WTC11 (cell line): ENCODE measurements at places on chromosomes 16 and 17.
A peak's percentile ranks its signal among the peaks of the same experiment; 100 is the strongest.

- no peak for DNase-seq
- peak overlapping the region; percentile 59 for H3K27ac ChIP-seq
- peaks cover 32% of the 10 kb centered on the region for H3K36me3 ChIP-seq
These were observed 10.2 kb downstream of the PIP4K2B start for GRCh38 chr17:38789185-38789584.

DNA sequence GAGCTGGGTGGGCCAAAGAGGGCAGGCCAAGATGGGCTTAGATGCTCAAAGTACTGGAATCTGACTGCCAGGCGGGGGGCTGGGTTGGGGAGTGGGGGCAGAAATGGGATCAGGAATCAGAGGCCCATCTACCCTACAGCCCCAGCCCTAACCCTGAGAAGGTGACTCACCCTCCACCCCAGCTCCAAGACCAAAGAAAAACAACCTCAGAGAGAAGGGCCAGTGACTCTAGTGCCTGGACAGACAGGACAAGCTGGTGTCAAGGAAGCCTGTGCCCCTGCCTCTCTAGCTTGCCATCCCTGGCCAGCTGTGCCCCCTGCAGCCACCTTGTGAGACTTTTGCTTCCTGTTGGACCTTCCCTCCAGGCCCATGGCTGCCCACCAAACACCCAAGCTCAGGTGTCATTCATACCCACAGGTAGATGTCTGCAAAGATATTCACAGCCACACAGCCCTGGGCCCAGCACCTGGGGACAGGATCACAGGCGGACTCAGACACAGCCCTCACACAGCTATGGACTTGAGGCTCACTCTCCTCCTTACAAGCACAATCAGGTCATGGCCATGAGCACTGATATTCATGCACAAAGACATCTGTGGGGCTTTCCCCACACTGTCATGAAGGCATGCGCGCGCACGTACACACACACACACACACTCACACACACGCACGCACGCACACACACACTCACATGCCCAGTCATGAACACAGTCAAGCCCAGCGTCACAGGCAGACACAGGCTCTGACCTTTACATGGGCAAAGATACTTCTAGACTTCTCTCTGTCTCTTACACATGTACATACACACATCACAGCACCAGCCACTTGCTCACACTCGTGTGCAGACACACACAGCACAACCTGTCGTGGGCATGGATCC lies 2.8 kb downstream of the WNT3 start:
- peaks cover 73% of the 10 kb centered on the region for H3K4me1 ChIP-seq
- H3K27ac ChIP-seq, result no peak overlapping the region
- H3K27me3 ChIP-seq, result peaks cover 46% of the 10 kb centered on the region
- no peaks in the 10 kb centered on the region for H3K36me3 ChIP-seq
- peak overlapping the region; percentile 80 for H3K4me3 ChIP-seq
- no peak for DNase-seq

DNA sequence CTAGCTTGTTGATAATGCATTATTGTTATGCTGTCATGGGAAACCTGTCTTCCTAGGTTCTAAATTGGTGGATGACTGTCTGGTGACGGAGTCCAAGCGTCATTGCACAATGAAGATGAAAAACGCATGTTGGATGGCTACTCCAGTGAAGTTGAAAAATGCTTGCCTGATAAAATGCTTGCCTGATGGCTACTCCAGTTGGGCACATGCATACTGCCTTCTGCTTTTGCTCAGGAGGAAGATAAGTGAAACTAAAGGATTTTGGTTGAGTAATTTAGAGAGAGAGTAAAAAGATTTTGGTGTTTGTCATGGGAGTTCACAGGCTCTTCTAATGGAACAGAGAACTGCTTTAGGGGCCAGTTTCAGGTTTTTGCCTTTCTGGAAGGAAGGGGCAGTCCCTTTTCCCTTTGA lies 118.6 kb downstream of the PRKCA start:
- no peak overlapping the region for H3K4me3 ChIP-seq
- peaks cover 44% of the 10 kb centered on the region for H3K4me1 ChIP-seq
- peak overlapping the region; percentile 46 for H3K27ac ChIP-seq
- DNase-seq, result no peak
- H3K27me3 ChIP-seq, result no peaks in the 10 kb centered on the region
- no peaks in the 10 kb centered on the region for H3K36me3 ChIP-seq

DNA sequence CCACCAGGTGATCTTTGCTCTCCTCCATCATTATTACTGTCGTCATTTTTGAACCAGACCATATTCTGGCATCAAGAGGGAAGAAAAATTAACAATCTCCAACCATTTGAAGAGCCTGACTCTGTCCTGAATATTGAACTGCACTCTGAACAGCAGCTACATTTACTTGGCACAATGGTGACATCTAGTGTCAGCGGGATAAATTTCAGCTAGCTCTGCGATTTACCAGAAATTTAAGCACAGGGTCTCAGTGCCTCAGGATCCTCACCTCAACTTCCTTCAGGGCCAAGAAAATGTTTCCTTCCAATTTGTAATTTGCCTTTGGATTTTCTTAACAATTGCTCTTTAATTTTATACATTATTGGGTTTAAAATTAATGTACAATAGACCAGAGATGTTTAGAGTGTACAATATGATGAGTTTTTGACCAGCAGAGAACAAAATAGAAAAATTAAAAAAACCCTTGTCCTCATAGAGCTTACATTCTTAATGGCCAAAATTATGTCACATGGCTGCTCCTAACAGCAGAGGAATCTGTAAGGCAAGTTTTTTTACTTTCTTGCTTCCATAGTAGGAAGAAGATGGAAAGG lies 10.7 kb upstream of the ZNF19 start:
- no peaks in the 10 kb centered on the region for H3K36me3 ChIP-seq
- H3K4me1 ChIP-seq, result no peaks in the 10 kb centered on the region
- peak; percentile 44 for DNase-seq
- H3K27ac ChIP-seq, result no peak overlapping the region
- H3K4me3 ChIP-seq, result no peak overlapping the region
- no peaks in the 10 kb centered on the region; the same call in none of the 2 replicates for H3K27me3 ChIP-seq

DNA sequence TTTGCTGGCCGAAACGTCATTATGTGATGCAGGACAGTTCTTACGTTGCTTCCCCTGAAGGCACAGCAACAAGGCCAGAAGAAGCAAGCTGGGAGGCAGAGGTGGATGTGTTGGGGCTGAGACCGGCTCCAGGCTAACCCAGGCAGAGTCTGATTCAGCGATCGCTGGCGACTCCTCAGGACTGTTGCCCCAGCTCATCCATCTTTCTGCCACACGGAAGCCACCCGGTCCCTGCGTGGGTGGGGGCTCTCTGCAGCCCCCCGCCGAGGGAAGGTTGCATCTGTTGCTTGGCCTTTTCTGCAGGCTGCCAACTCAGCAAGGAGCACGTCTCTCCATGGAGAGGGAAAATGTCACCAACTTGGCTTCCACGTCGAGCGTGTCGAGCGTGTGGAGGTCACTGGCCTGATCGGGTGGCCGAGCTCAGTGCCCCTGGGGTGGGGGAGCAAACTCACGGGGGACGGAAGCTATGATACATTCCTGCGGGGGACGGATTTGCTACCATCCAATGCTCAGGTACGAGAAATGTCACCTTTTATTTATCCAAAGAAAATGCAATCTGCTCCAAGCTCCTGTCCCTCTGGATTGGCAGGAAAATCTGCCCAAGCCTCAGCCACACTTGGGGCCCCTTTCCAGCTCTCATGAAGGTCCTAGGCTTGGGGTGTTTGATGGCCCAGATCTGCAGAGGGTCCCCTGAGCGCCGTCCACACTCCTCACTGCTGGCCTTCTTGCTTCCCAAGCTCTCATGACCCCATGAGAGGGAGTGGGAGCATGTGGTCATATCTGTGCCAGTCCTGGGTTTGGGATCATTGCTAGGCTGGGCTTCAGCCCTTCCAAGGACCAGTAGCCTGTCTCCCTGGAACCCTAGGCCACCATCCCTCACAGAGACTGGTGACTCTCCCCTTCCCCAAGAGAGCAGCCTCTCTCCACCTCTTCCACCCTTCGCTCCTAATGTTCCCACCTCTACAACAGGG lies 69.4 kb downstream of the RPH3AL start:
- peaks cover 7% of the 10 kb centered on the region for H3K4me1 ChIP-seq
- peaks cover 5% of the 10 kb centered on the region for H3K27me3 ChIP-seq
- DNase-seq, result no peak
- no peaks in the 10 kb centered on the region; the same call in 1 of the 2 replicates for H3K36me3 ChIP-seq

DNA sequence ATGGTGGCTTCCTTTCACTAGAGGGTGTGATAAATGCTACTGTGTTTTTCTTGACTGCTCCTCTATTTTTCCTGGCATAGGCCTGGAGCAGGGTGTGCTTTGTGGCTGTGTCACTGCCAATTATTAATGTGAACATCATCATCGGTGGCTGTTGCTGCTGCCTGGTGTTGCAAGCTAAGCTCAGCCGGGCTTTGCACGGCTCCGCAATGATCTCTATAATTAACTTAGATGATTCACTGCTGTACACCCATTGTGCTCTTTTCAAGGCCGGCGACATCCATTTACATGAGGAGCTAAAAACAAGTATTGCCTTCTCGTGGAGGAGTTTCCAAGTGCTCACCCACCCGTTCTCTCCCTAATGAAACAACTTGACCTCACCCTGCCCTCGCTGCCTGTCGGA lies 160.1 kb upstream of the IRX3 start:
- no peaks in the 10 kb centered on the region for H3K4me1 ChIP-seq
- H3K36me3 ChIP-seq, result peaks cover 10% of the 10 kb centered on the region
- no peaks in the 10 kb centered on the region; the same call in 1 of the 2 replicates for H3K27me3 ChIP-seq
- no peak overlapping the region for H3K4me3 ChIP-seq

DNA sequence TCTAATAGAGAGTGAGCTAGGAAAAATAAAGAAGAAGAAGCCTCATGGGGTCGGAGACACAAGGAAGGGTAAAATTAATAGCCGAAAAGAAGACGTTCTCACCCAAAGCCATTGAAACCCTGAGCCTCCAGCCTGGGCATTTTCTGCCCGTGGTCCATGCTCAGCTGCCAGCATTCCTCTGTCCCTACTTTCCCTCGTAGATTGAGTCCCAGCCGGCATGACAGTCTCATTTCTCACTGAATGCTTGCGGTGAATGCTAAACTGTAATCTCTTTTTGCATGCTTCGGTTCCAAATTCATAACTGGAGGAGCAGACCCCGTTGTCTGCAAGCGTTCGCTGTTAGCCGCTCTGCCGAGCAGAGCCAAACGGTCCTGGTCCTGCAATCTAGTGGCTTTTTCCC lies 54.0 kb upstream of the COX10 start:
- H3K36me3 ChIP-seq, result no peaks in the 10 kb centered on the region
- no peak overlapping the region for H3K27ac ChIP-seq
- no peak overlapping the region for H3K4me3 ChIP-seq

DNA sequence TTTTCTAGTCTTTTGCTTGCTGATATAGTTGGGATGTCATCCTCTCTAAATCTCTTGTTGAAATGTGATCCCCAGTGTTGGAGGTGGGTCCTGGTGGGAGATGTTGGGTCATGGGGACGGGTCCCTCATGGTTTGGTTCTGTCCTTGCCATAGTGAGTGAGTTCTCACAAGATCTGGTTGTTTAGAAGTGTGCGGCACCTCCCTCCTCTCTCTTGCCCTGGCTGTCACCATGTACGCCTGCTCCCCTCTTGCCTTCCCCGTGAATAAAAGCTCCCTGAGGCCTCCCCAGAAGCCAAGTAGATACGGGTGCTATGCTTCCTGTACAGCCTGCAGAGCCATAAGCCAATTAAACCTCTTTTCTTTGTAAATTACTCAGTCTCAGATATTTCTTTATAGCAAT lies 15.2 kb downstream of the IL4R start:
- peaks cover 13% of the 10 kb centered on the region for H3K36me3 ChIP-seq
- no peak for DNase-seq
- peaks cover 65% of the 10 kb centered on the region for H3K4me1 ChIP-seq

- no peak overlapping the region for H3K4me3 ChIP-seq
- H3K36me3 ChIP-seq, result no peaks in the 10 kb centered on the region
- peaks cover 21% of the 10 kb centered on the region for H3K4me1 ChIP-seq
These were observed 12.1 kb downstream of the GLP2R start for GRCh38 chr17:9837551-9838471.

- DNase-seq, result no peak
- no peak overlapping the region for H3K4me3 ChIP-seq
- peaks cover 37% of the 10 kb centered on the region for H3K36me3 ChIP-seq
- H3K4me1 ChIP-seq, result peaks cover 11% of the 10 kb centered on the region
These were observed 7.8 kb downstream of the FBXL19 start for GRCh38 chr16:30931068-30931650.

GRCh38 chr17:43598357-43599045 lies 52.4 kb upstream of the ETV4 start:
- H3K4me3 ChIP-seq, result no peak overlapping the region
- peaks cover 3% of the 10 kb centered on the region; the same call in 1 of the 2 replicates for H3K36me3 ChIP-seq
- no peak overlapping the region for H3K27ac ChIP-seq
- H3K27me3 ChIP-seq, result peaks cover 7% of the 10 kb centered on the region; the same call in 1 of the 2 replicates

GRCh38 chr17:30253312-30253711 lies 17.8 kb upstream of the SLC6A4 start:
- no peaks in the 10 kb centered on the region for H3K27me3 ChIP-seq
- H3K27ac ChIP-seq, result peak overlapping the region; percentile 17
- H3K4me1 ChIP-seq, result no peaks in the 10 kb centered on the region

DNA sequence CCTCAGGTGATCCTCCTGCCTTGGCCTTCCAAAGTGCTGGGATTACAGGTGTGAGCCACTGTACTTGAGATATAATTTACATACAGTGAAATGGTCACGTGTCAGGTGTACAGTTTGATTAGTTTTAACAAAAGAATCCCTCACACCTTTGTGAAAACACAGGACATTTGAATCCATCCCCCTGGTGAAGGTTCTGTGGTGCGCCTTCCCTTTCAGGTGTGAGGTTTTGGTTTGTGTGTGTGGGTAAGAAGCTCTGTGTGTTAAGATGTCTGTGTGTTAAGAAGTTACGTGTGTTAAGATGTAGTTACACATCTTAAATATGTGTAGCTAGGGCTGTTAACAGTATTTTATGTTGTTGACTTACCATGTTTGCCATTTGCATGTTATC lies 4.4 kb downstream of the SEC14L1 start:
- no peaks in the 10 kb centered on the region; the same call in 1 of the 2 replicates for H3K27me3 ChIP-seq
- H3K4me3 ChIP-seq, result no peak overlapping the region
- peaks cover 51% of the 10 kb centered on the region for H3K4me1 ChIP-seq
- H3K36me3 ChIP-seq, result peaks cover 17% of the 10 kb centered on the region
- peak overlapping the region; percentile 10 for H3K27ac ChIP-seq

- no peak for DNase-seq
- H3K27me3 ChIP-seq, result peaks cover 8% of the 10 kb centered on the region
- H3K36me3 ChIP-seq, result no peaks in the 10 kb centered on the region
- H3K27ac ChIP-seq, result no peak overlapping the region
- H3K4me3 ChIP-seq, result no peak overlapping the region
These were observed 43.6 kb upstream of the PEMT start for GRCh38 chr17:17635126-17635525.

DNA sequence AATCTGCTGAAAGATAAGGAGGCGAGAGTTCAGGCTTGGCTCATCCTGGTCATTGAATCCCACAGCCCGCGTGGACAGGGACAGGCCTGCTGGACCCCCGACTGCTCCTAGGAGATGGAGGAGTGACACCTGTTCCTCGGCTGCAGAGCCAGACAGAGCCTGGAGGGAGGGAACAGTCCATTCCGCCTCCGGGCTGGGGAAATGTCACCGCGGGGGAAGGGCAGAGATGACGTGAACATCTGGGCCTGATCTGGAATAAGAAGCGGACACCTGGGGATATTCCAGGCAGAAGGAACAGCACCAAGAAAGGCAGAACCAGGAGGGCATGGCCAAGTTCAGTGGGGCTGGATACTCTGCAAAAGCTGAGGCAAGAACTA lies 1.5 kb downstream of the ZNF747 start:
- no peaks in the 10 kb centered on the region for H3K27me3 ChIP-seq
- H3K27ac ChIP-seq, result peak overlapping the region; percentile 84
- no peak for DNase-seq
- H3K4me1 ChIP-seq, result peaks cover 30% of the 10 kb centered on the region
- H3K4me3 ChIP-seq, result peak overlapping the region; percentile 68
